Stimulated activated CD8-positive, alpha-beta memory T cell treated with anti-CD3 and anti-CD28 coated beads, Interleukin-4, amount 100 ng/mL, for 48 hours (primary cell): ENCODE measurements at places on chromosomes 6 and 20.
A peak's percentile ranks its signal among the peaks of the same experiment; 100 is the strongest.

- no peak for DNase-seq
These were observed 40.5 kb upstream of the ZBTB24 start for GRCh38 chr6:109523478-109523877.

DNA sequence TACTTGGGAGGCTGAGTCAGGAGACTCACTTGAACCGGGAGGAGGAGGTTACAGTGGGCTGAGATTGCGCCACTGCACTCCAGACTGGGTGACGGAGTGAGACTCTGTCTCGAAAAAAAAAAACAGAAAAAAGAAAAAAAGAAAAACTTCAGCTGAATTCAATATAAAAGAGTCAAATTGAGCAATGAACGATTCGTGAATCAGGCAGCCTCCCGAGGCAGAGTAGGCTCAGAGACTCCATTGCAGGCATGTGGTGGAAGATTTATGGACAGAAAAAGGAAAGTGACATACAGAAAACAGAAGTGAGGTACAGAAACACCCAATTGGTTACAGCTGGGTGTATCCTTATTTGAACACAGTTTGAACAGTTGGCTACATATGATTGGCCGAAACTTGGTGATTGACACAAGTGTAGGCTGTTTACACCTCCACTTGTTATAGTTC, 56.3 kb downstream of the HLA-DPB1 start:
- no peak for DNase-seq

DNA sequence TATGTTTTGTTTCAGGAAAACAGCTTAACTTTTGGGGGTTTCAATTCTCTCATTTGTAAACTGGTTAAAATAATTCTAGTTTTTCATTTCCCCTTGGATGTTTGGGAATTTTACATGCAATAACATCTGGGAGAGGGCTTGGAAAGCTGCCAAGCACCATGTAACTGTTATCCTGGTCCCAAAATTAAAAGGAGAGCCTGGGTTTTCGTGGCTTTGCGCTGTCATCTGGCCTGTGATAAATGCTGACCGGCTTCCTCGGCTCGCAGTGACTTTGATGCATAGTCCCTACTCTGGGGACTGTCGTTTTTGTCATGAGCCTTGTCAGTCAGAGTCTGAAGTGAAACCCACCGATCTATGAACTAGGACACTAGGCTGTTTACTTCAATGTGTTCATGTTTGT, 12.2 kb downstream of the SLC35F1 start:
- no peak for DNase-seq

- DNase-seq = no peak
These were observed 15.3 kb upstream of the COL12A1 start for GRCh38 chr6:75221116-75221515.

DNA sequence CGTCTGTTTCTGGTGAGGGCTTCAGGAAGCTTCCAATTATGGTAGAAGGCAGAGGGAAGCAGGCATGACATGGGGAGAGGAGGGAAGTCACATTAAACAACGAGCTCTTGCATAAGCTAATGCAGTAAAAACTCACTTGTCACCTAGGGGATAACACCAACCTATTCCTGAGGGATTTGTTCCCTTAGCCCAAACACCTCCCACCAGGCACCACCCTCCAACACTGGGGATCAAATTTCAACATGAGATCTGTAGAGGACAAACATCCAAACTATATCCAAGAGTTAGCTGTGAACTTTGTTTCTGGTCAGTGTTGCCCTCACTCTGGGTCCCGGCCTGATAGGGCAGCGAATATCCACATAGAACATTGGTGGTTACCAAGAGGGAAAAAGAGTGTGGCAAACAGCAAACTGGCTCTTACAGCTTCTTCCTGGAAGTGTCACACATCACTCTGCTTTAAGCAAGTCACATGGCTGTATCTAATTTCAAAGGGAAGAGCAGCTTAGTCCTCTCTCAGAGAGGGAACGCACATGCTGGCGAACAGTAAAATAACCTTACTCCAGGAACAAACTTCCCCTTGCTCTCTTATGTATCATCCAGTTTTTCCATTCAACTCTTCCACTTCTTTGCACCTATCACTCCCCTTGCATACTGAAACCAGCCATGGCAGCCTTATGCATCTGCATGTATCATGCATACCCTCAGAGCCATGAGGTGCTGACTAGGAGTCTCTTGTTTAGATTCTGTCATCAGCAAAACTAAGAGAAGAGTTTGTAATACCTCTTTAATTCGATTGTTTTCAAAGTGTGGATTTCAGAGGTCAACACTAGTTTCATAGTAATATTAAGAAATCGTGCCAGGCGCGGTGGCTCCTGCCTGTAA, 4.8 kb upstream of the MOCS1 start:
- no peak for DNase-seq

GRCh38 chr6:158231551-158232315, 63.6 kb downstream of the GTF2H5 start:
- peak; percentile 75 for DNase-seq

DNA sequence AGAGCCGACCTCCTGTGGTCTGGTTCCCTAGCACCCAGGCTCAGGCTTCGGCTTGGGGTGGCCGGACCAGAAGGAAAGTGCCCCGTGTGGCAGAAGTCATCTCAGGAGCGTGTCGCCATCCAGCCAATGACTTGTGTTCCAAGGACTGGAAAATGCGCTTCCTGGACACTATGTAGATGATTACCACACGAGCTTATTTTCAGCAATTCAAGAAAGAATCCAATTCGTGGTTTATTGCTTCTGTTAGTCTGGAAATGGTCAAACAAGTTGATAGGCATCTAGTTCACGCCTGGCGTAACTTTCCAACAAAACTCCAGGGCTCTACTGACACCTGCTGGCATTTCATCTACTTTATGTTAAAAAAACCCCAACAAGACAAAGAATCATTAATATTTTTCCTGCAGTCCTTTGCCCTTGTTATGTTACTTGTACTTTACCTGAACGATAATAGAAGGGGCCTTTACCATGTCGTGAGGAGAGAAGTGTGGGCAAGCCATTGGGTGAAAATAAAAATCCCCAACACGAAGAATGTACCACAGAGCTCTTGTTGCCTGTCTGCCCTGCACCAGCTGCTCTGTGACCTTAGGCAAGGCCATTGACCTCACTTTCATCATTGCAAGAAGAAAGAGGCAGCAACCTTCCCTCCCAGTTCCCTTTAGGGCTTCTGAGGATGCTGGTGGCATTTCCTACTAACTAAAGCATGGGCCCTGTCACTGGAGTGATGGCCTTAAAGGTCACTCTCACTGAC, 154.7 kb upstream of the LAMP5 start:
- no peak for DNase-seq

DNA sequence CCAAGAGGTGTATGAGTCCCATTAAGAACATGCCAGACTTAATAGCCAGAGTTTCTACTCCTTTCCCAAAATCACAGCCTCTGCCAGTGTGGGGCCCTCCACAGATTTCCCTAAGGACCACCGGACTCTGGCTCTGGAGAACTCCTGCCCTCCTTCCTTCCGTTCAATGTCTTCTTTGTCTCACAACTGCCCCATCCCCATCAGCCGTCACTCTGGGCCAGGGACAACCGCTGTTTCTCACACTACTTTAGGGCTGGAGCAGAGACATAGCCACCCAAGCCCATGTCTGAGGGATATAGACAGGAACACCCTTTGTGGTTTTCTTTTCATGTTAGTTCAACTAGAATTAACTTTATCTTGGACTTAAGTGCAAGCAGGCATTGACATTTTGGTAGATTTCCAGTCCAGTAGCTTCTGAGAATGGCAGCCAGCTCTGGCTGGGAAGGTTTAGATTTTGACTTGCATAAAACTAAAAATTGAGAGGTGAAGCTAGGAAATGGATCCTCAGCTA, 6.7 kb upstream of the ACSS1 start:
- DNase-seq = no peak

GRCh38 chr20:32285621-32286371, 8.3 kb downstream of the KIF3B start:
- DNase-seq = peak; percentile 59

DNA sequence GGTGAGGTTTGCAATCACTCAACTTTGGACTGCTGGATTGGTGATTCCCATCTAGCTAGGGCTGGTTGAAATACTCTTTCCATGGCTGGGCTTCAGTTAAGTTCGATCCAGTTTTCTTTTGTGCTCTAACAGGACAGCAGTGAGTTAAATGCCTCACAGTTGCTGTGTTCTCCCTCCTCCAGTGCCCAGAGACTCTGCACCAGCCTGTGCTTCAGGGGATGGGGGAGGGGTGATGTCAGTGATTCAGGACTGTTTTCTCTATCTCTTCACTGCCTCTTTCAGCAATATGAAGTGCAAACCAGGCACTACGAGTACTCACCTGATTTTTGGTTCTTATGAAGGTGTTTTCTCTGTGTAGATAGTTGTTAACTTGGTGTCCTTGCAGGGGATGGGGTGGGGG, 88.2 kb upstream of the FAM83B start:
- DNase-seq = no peak

- no peak for DNase-seq
These were observed 6.7 kb downstream of the OPN5 start for GRCh38 chr6:47788498-47788884.

GRCh38 chr20:60882836-60883235, 369.2 kb upstream of the CDH4 start:
- no peak for DNase-seq

DNA sequence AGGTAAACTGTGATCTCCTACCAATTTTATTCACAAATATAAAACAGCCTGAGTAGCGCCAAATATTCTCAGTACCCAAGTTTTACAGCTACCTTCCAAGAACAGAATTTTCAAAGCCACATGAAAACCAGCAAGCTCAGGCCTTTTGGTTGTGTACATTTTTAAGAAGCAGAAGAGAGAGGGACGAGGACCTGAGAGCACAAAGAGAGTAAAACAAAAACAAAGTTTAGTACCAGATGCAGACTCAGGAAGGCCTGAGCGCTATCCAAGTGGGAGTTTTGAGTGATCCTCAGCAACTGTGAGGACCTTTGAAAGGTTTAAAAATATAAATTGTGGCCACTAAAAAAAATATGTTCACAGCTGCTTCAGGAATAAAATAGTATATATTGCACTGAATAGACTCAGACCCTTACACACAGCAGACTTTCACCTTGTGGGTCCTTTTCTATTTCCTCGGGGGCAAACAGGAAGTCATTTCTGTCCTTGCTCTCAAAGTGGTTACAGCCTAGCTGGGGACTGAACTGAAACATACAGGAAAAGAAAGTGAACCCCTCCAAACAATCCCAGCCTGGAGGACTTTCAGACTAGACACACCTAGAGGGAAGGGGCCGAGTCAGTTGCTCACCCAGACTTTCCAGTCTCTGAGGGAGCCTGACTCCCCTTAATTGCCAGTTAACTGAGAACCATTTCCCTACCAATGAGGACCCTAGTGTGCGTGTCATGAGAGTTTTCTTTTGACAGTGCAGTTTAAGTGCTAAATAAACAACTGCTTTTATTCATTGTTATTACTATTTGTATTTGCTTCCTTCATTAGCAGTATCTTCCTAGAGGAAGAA, 48.5 kb upstream of the NT5E start:
- no peak for DNase-seq

DNA sequence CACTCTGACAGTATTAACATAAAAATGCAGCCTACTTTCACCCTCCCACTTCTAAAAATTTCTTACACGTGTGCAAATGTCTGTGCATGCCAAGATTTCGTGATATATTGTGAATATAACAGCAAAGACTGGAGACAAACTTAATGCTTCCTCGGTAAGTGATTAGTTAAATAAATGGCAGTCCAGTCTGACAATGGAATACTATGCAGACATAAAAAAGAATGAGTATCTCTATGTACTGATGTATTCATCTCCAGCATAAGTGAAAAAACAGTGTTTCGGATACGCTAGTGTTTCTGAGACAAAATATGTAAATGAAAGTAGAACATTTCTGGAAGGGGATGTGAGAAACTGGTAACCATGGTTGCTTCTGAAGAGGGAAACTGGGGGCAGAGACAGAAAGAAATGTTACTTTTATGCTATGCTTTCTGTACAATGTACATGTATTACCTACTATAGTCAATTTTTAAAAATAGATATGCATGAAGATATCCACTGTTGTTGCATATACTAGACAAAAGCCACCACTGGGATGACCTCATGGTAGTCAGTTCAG, 7.0 kb downstream of the SLC22A23 start:
- no peak for DNase-seq

GRCh38 chr6:118770835-118771234, 119.4 kb upstream of the CEP85L start:
- DNase-seq = no peak

- DNase-seq = no peak
These were observed 822.7 kb downstream of the GRIK2 start for GRCh38 chr6:102216232-102216631.

- DNase-seq = no peak
These were observed 85.6 kb downstream of the PDE7B start for GRCh38 chr6:135937106-135937505.

- peak; percentile 45 for DNase-seq
These were observed 18.6 kb downstream of the TREML2 start for GRCh38 chr6:41182069-41183034.

DNA sequence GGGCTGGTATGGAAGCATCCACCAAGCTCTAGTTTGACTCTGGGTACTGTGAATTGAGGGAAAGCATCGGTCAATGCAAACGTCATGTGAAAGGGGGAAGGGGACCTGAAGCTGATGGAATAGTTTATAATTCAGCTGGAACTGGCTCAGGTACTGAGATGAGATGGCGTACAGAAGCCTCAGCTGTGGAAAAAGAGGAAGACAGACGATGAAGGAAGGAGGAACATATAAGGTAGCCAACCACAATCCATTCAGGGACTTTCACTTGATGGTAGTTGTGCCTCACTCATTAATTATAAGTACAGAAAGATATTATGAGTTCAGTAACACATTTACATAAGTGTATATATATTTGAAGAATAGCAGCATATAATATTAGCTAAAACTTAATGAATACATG, 2.7 kb downstream of the CALHM5 start:
- no peak for DNase-seq

GRCh38 chr6:5338177-5338960, 77.1 kb downstream of the FARS2 start:
- DNase-seq = no peak
